ENCODE measurements at places on chromosomes 2 and 18.
A peak's percentile ranks its signal among the peaks of the same experiment; 100 is the strongest.

DNA sequence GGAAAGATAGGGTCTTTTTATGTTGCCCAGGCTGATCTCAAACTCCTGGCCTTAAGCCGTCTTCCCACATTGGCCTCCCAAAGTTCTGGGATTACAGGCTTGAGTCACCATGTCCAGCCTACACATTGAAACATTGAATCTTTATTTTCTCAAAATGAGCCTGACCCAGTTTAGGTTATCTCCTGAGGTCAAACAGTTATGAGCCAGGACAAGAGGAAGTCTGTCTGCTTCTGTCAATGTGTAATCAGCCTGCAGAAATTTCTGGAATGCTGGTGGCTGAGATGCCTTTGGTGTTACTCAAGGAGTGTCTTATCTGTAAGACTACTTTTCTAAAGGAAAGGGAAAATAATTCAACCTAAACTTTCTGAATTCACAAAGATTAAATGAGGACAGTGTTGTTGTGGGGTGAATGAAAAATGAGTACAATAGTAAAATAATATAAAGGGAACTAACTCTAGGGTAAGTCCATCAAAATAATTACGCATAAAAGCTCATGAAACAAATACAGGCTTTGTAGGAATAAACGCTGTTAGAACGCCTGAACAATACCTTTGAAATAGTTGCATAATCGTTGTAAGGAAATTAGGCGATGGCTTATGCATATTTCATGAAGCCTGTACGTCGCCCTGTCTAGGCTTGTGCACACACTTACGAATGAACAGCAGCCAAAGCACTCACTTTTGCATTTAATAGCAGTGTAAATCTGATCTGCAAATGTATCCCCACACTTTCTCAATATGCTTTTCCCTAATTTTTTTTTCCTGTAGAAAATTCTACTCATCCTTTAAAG is 260.8 kb downstream of the RDH14 start:
- DNase-seq, result no peak

DNA sequence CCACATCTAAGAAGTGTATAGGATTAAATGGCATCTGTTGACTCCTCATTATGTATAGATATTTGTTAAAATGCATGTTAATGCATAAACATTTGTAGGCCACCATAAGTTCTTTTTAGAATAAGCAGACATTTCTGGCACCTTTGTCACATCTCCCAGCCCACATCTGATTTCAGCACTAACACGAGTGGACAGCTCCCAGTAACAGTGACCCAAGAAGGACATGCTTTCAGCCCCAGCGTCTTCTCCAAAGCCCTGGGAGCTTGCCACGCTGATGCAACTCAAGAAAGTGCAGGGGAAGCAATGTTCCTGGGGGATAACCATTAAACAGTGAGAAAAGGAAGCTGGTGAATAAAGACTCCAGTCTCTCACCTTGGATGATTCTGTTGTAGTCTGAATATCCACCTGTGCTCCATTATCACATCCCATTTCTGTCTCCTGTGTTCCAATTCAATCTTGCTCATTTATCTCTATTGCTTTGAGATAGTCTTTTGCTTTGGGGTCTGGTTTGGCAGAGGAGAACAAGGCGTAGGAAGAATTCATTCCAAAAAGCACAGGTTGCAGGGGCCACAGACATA is 182.6 kb upstream of the THSD7B start:
- no peak for DNase-seq

DNA sequence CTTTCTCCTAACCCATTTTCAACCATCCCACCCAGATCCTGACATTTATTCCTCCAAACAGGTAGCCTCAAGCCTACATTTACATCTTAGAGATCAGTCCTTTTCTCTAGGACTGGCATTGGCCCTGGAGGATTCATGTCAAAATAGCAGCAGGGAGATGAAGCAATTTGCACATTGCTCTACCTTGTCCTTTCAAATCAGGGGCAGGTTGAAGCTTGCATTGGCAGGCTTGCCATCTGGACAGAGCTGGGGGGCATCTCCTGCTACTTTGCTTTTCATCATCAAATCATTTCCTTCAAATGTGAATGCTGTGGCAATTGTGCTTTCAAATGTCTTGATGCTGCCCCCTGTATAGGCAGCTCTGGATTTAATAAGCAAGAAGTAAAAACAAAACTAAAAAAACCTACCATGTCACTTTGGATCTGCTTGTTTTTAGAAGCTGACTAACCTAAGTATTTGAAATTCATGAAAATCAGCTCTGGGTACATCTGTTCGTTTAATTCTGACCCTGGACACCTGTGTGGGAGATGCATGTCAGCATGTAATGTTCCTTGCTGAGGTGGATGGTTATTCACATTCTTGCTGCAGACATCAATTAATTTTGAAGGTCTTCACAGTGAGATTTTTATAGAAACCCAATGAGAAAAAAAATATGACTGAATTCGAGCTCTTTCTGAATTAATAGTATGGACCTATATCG is 47.9 kb downstream of the KIF5C start:
- no peak for DNase-seq

GRCh38 chr2:144162652-144163051 is 357.3 kb downstream of the ZEB2 start:
- peak; percentile 19 for DNase-seq

DNA sequence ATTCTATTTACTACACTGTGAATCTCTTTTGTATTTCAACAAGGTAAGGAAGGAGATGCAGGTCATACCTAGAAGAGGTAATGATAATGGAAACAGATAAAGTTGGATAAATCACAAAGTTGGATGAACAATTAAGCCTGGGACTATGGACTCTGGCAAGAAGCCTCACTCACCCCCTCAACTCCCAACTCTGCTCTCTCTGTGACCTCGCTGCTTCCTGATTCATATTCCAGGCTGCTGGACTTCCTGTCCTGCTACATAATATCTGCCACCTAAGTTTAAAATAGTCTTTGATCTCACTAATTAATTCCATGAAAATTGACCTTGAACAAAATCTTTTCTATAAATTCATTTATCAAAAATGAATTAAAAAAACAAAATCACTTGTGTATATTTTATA is 215.3 kb downstream of the CALCRL start:
- DNase-seq, result no peak

DNA sequence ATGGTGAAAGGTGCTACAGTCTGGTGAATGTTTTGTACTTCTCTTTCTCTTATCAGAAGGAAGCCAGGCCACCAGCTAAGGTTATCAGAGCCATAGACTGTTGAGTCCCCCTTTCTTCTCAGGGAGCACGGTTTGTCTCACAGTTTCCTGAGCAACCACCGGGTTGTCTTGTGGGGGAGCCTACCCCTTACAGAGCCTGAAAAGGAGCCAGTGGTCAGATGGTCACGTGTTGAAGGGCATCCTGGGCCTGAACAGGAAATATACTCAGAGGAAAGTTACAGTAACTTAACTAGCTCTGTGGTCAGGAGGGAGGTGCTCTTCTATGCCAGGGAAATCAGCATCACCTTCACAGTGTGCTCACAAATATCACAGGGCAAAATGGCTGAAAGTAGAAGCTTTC is 11.6 kb downstream of the CD28 start:
- DNase-seq, result peak; percentile 20

DNA sequence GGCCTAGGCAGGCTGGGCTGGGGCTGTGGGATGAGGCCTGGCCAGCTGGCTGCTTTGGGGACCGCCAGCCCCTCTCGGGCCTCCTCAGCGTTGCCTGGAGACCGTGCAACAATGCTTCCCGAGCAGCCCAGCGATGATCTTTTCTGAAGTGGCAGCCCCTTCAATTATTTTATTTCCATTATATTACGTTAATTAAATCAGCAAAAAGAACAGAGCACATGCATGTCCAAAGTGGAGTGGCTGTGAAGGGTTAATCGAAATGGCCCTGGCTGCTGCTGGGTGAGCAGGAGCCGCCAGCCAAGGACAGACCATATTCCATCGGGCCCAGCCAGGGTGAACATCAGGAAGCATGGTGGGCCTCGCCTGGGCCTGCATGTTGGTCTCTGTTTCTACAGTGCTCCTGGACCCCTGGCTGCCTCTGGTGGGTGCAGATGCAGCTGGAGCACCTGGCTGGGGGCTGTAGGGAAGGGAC is 245.5 kb downstream of the MYCN start:
- no peak for DNase-seq
